ENCODE measurements at places on chromosomes 7 and 10.

GRCh38 chr7:78296046-78296597 lies 497.5 kb downstream of the PHTF2 start:
- no peak for DNase-seq

- no peak for DNase-seq
These were observed 158.6 kb downstream of the SNX13 start for GRCh38 chr7:17781491-17782215.

DNA sequence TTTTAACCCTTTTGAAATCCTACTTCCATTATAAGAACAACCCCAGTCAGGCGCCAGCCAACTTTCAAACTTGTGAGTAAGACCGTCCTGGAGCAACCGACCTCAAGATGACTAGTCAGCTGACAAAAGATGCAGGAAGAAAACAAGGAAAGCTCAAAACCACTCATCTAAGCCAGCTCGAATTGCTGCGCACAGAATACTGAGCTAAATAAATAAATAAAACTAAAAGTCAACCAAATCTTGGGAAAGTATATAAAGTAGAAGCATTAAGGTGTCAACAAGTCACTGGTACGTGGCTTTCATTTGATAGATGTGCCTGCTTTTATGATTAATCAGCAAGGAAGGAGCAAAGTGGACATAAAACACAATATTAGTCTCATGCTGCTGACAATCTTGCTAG lies 1269.8 kb downstream of the XPNPEP1 start:
- no peak for DNase-seq

DNA sequence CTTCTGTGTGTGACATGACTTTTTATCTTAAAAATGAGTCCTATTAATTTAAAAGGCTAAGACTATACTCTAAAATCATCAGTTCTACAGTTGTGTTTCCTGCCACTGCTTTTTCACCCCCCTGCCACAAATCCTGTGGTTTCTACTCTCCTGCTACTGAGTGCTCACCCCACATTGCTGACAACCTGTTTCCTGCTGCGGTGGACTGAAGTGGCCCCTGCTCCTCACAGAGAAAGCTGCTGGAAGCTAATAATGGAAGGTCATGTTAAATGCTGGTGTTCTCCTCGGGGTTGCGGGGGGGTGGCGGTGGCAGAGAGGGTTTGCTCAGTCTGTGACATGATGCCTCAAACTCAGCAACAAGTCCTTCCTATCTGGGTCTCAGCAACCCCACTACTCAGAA lies 113.2 kb upstream of the INHBA start:
- no peak for DNase-seq

DNA sequence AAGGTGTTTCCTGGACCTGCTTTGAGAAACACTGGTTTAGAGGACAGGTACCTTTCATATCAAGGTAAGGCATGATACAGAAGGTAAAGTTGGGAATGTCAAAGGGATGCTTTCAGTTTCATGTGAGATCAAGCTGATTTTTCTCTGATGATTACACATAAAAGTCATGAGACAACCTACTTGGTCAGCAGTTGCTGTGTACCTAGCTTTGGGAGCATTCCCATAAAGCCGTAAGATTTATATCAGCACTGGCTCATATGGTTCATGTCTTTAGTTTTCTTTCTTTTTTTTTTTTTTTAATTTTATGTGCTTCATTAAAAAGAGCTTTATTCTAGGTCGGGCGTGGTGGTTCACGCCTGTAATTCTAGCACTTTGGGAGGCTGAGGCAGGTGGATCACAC lies 265.3 kb upstream of the LRGUK start:
- DNase-seq = no peak

GRCh38 chr7:103857435-103857834 lies 132.0 kb downstream of the RELN start:
- peak; percentile 81 for DNase-seq

- DNase-seq = no peak
These were observed 715.7 kb upstream of the SORCS1 start for GRCh38 chr10:107880185-107880584.

DNA sequence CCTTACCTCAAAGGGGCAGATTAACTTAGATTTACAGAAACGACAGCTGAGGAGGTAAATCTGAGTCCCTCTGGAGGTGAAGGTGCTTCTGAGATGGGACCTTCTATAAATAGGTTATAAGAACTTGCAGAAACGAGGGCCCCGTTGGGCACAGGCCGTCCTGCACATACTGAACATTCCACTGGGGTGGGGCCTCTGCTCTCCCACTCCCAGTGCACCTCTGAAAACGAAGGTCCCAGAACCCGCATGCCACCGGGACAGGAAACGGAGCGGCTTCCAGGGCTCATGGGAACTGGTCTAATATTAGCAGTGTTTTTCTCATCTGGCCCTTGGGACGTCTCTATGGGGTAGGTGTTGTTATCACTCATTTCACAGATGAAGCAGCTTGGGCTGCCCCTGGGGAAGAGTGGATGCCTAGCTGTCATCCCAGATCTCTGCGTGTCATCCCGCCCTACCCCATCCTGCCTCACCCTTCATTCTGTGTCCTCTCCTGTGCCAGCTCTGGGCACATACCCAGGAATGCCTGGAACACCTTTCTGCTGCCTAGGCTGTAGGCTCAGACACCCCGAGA lies 19.6 kb downstream of the C10orf62 start:
- DNase-seq = no peak

- DNase-seq = no peak
These were observed 23.3 kb upstream of the RHOBTB1 start for GRCh38 chr10:60967260-60967659.

DNA sequence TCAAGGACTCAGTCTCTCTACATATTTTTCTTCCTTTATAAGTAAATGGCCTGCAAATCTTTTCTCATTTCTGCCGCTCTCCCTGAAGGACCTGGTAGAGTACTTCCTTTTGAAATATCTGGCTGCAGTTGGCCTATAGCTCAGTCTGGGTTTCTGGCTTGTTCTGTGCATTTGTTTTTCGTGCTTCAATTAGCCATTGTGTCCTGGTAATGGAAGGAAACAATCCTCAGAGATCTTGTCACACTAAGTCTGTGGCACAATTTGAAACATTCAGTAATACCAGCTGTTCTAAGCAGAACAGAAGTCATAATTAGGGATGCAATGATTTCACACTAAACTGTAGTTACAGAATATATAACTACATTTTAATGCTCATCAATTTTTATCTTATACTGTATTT lies 545.0 kb downstream of the NRG3 start:
- DNase-seq = no peak

DNA sequence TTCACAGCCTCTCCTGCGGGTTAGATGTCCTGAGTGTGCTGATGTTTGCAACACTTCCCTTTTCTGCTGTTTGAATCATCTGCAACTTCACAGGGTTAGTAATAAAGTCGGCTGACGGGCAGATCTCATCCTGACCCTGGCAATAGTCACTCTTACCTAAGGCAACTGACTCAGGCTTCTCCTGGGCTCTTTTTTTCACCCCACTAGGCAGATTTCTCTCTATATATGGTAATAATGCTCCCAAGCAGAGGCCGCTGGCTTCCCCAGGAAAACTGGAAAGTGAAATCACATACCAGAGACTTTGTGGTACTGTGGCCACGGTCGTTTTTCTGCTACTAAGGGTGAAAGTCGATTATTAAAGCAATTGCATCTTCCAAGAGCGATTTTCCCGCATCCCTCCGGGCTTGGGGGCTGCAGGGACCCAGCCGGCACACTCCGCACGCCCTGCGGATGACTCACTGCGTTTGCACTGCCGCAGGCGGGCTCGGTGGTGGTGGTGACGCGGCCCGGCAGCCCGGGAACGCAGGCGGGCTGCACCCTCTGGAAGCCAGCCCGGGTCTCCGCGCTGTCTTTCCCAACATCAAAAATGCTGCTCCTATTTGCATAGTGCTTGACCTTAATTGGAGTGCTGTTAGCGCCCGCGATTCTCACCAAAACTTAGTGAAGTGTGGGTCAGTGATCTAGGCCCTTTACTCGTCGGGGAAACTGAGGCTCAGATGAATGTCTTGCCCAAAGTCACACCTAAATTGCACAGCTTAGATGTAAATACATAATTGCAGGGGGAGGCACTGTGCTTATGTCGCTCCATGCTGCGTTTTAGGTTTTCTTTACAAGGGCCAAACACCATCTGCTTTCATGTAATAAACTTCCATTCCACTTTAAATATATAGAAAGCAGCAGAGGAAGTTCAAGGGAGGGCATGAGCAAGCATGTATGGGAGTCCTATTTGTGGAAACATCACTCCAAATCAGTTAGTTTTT lies 47.6 kb upstream of the ITGB1 start:
- peak; percentile 63 for DNase-seq

- DNase-seq = no peak
These were observed 417.9 kb downstream of the AUTS2 start for GRCh38 chr7:70016044-70016770.

- DNase-seq = no peak
These were observed 60.4 kb upstream of the NPVF start for GRCh38 chr7:25288556-25289307.

GRCh38 chr10:75165684-75166622 lies 44.6 kb upstream of the VDAC2 start:
- DNase-seq = no peak

DNA sequence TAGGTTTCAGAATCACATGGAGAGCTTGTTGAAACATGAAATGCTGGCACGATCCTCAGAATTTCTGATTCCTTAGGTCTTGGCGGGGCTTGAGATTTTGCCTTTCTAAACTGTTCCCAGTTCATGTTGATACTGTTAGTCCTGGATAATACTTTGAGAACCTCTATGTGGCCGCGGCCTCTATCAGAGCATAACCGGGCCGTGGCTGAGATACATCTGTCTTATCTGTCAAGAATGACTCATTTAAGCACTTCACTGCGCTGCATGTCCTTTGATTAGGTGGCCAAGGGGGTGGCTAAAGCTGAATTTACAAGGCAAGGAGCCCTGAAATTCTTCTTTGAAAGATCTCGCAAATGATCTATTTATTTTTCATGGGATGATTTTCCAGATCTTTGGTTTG lies 66.9 kb downstream of the GALNT17 start:
- DNase-seq = no peak

DNA sequence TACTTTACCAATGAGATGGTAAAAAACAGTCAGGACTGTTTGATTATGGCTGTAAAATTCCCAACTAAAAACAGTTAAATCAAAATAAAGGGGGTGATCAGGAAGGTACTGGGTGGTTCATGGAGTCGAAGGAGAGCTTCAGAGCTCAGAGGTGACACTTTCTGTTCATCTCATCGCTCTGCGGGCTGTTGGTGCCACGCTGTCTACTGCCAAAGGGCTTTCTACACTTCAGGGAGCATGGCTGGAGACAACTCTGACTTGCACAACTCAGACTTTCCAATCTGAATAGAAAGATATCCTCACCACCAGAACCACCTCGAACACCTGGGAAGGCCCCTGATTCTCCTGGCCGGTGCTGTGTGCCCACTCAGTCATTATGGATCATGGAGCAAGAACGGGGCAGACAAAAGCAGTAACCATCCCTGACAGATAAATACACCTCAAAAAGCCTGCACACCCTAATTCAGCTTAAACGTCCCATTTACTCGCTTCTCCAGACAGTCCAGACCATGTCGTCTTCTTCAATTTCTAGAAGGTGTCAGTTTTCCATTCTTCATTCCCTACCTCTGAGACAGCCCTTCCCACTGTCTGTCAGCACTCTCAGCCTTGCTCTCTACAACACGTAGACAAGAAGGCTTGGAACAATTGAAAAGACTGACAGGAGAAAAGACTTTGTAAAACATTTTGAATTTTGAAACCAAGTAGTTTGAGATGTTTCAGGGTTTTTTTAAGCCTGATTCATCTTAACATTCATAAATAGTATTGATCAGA lies 348.7 kb upstream of the NFE2L3 start:
- no peak for DNase-seq

- peak; percentile 61 for DNase-seq
These were observed 251.0 kb downstream of the NSUN6 start for GRCh38 chr10:18400201-18400905.

- DNase-seq = no peak
These were observed 46.3 kb downstream of the EGFR start for GRCh38 chr7:55065079-55065478.

DNA sequence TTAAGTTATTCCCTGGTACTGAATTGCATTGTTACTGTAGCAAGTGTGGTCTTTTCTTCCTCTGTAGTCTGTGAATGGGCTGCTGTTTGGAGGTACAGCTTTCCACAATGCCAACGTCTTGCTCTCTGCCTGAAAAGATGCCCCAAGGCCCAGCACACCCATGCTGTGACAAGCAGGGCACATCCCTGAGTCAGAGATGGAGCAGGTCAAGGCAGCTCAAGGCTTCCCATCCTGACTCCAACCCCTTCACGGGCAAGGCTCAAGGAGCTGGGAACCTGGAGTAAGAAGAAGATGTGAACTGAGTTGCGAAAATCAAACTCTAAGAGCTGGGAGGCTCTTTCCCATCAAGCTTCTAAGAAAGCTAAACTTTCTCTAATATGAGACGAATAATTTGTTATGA lies 27.2 kb downstream of the SVIL start:
- DNase-seq = no peak

DNA sequence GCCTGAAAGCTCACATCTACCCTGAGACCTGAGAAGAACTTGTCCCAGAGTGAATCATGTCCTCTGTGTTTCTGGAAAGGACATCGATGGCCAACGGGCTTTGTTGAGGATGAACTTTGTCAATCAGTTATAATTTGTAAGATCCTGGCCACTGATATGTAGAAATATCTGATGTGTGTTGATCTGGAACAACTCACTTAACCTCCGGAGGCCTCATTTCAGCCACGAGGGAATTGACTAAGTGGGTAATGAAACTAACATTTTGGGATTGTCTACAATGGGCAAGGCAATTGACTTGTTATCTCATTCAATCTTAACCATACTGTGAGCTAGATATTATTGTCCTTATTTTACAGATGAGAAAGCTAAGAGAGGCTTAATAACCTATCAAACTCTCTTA lies 468.1 kb upstream of the NRP1 start:
- DNase-seq = no peak

- DNase-seq = no peak
These were observed 43.7 kb upstream of the FAM180A start for GRCh38 chr7:135792363-135792668.

DNA sequence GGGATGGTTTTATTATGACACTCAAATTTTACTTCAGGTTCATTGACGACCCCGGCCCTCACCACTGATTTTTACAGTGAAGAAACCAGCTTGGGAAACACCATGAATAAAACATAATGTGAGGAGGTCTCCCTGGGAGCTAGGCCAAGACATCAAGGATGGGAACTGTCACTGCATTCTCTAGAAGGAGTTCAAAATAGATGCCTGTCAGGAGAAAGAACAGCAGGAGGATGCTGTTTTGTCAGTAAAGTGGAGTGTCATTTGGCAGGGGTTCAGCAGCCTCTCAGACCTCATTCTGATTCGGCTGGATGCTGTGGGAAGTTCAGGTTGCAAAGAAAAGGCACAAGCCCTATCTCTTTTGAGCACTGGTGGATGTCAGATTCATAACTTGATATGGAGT lies 360.3 kb upstream of the C7orf33 start:
- DNase-seq = no peak

DNA sequence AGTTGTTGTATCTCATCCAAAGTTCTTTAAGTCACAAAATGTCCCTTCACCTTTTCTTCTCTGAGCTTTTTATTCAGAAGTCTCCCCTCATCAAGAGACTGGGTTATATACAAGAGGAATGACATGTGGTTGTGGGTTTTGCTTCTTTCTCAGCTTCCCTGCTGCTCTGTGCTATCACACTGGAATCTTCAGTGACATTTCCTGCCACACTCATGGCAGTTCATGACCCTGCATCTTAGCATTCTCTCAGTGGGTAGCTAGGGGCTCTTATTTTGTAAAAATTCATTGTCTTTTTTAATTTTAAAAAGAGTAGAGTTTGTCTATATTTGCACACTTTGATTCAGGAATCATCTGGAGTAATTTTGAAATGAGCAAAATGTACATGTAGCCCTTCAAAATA lies 236.9 kb upstream of the TMEM229A start:
- DNase-seq = no peak
